ENCODE measurements at places on chromosomes 5 and 9.

- DNase-seq = no peak
Observed at GRCh38 chr5:103211576-103212561, 46.7 kb upstream of the MACIR start.

GRCh38 chr5:58231041-58231440 lies 228.8 kb downstream of the PLK2 start:
- DNase-seq = no peak

DNA sequence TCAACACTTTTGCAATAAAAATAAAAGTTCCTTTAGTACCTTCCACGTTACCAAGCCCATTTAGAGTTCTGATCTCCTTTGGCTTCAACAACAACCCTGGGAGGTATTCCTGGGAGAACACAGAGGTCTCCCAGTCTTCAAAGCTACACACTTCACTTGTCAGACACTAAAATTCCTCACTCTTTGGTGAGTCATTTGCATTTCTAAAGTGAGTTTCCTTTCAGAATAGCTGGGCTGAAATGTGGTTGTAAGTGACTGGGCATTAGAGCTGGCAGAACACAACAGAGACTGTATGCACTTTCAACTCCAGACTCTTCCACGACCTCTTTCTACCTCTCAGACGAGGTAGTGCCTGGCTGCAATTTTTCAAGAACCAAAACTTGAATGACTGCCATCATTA lies 11.5 kb upstream of the F2RL1 start:
- DNase-seq = no peak

DNA sequence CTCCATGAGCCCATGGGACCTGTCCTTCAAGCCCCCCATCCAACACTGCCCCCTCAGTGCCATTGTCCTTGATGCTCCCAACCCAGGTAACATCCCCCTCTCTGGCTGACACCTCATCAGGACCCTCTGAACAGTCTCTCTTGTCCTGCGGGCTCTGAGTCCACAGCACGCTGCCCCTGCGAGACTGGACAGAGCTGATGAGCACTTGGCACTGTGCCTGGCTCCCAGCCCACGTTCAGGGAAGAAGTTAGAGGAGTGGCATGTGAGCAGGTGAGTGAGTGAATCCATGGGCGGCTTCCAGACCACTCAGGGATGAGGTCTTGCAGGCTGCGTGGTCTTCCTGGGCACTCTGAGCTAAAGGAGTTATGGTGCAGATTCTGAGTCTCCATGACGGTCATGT lies 70.7 kb downstream of the PAX5 start:
- DNase-seq = no peak

DNA sequence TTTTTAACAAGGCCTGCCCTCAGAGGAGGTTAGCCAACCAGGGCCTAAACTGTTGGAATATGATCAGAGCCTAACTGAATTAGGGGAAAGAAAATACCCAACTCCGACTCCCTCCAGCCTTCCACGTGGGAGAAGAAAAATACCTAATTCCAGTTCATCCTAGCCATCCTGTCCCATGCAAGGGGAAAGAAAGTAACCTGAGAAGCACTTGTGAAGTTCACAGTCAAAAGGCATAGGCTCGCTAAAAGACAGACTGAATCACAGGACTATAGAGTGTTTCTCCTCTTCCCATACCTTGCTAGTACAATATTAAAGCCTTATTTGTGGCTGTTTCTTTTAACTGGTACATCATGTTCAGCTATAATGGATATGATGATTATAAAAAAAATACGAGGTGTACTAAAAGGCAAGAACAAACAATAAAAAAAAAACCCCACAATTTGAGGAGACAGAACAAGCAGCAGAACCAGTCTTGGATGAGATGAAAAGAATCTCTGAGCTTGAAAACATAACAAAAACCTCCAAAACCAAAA lies 18.0 kb upstream of the ATP10B start:
- no peak for DNase-seq

- no peak for DNase-seq
Observed at GRCh38 chr9:91820949-91821880, 128.8 kb downstream of the ROR2 start.

DNA sequence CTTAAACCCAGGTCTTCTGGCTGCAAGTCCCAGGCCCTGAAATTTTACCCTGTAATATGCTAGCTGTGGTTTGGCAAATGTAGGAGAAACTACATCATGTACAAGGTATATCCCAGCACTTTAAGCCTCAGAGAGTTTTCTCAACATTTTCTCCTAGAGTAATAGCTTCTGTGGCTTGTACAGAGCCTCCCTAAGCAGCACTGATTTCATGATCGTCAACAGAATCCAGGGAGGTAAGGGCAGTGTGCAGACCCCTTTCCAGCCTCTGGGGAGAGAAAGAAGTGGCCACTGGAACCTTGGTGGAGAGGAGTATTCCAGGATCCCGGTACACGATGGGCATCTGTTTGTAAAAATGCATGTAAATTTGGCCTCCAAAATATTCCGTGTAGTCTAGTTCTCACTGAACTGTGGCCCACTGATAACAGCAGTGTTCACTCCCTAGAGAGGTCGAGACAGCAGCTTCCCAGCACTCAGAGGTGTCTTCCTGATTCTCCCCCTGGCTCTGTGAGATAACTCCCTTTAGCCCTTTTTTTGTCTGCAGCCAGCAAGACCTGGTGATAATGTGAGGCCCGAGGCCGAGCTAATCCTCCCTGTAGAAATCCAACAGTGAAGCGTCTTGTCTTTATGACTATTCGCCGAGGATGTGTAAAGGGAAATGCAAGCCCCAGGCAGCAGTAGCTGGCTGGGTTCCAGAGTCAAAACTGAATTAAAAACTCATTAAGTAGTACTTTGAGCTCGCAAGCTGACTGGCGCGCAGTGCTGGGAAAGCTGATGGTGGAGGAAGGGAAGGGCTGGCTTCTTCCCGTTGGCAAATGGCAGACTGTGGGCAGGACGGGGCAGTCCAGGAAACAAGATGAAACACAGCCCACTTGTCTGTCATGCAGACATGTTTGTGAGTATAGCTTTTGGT lies 59.0 kb downstream of the MAP1B start:
- no peak for DNase-seq

DNA sequence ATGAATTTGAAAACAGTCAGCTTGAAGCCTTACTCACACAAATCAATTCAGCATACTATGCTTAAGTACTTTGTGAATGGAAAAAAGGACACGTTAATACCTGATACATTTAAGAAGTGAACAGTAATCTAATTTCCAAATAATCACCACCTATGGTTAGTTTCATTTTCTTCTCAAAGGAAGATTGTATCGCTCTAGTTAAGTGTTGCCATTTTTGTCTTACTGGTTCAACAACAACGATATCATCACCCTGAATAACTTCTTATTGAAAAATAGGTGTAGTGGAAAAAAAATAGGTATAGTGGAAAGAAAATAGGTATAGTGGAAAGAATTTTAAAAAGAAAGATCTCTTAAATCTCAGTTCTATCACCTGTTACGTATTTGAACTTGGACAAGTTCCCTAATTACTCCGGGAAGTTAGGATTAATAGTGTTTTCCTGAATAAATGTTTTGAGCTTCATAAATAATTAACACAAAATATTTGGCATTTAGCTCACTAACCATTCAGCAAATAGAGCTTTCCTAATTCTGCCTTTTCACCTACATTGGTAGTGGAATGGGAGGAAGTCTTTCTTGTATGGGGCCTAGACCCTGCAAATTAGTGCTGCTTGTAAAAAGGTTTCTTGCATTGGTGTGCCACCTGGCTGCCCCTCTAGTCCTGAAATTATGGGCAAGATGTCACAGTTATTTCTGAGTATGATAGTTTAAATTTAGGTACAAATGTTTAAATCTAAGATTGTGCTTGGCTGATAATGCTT lies 502.6 kb upstream of the NMUR2 start:
- no peak for DNase-seq

DNA sequence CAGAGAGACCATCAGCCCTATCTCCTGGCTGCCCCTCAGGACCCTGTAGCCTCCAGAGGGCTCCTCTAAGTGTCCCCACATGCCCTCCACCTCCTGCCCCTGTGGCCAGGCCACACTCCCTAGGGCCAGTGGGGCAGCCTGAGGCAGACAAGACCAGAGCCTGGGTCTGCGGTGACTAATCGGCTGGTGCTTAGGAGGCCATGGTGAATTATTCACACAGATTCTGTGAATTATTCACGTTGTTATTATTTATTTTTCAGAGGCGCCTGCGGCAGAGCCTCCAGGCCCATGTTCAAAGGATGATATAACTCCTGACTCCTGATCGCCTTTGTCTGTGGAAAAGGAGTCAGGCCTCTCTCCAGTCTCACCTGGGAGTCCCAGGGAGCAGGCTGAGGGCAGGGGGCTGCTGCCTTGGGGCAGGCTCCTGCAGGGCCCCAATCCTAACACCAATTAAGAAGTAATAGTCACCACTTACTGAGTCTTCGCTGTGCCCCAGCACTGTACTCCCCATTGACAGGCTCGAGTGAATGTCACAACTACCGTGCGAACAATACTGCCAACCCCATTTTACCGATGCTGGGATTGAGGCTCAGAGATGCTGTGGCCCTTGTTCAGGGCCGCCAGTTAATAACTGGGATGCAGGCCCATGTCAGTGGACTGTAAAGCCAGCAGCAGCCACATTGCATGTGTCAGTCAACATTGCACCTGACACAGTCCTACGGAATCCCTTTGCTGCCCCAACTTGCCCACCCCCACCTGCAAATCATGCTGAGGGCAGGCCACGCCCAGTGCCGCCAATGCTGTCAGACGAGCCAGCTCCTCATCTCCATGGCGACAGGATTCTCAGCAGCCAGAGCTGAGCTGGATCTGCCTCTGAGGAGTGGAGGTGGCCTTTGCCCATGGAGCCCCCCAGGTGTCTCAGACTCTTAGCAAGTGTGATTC lies 94.9 kb downstream of the PCDH1 start:
- DNase-seq = no peak

- no peak for DNase-seq
Observed at GRCh38 chr9:6757132-6757455, 679 bp upstream of the KDM4C start.

GRCh38 chr9:35675732-35676392 lies 2.1 kb downstream of the CA9 start:
- no peak for DNase-seq

DNA sequence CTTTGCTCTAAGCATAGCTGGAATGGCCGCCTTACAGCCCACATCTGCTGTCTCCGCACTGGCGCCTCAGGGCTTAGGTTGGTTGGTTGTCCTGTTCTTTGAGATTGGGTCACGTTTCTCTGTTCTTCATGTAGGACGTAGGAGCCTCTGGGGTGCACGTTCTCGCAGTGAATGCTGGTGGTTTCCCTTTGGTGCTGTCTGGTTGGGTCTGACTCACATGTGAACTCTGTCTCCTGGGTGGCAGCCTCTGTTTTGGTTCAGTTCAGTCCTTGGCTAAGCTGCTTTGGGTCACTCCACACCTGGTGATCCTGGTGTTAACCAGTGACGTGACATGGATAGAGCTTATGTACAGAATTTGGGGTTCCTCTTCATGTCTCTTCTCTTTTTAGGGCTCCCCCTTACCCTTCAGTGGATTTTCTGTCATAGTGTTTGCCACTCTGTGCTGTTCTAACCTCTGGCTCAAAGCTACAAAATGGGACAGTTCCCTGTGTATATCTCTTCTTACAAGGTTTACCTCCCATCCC lies 12.6 kb upstream of the LPCAT1 start:
- no peak for DNase-seq

DNA sequence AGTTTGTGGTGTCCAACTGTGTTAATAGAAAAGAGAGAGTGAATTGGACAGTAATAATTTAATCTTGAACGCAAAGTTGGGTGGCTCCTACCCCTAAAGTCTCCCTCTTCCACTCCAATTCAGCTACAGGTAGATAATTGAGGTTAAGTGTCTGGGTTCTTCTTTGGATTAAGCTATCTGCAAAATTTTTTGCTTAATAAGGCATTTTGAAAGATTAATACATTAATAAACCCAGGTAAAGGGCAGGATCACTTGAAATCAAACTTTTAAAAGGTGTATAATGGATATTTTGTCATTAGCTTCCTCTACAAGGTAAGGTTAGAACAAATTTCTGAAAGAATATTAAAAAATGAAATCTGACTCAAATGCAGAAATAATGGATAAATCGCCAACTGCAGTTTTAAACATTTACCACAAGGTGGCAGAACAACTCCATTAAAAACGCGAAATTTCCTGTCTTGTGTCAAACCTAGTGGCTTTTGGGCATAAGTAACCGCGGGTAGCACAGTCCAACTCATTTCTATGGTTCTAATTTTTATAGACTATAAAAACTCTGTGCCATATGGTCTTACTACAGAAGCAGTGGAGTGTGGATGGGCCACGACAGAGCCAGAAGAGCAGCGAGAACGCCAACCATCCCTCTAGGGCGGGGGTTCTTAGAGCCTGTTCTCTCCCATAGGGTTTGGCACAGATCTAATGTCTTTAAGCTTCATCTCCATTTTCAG lies 276.5 kb downstream of the ARHGEF28 start:
- no peak for DNase-seq

- peak; percentile 19 for DNase-seq
Observed at GRCh38 chr9:131349881-131350563, 43.9 kb upstream of the PRRC2B start.

DNA sequence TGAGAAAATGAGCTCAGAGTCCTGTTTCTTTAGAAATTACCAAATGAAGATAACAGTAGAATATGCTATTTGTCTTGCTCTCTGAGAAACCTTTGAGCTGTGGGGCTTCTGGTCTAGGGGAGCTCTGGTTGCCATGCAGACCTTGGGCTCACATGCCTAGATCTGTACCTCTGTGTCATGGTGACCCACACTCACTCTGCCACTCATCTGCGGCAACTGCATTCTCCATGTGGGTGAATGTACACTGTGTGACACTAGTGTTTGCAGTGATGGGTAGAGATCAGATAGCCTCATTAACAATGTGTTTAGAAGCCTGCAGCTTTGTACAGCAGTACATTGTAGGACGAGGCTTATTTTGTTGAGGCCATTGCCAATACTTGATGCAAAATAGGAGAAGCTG lies 521.2 kb downstream of the CHSY3 start:
- no peak for DNase-seq

DNA sequence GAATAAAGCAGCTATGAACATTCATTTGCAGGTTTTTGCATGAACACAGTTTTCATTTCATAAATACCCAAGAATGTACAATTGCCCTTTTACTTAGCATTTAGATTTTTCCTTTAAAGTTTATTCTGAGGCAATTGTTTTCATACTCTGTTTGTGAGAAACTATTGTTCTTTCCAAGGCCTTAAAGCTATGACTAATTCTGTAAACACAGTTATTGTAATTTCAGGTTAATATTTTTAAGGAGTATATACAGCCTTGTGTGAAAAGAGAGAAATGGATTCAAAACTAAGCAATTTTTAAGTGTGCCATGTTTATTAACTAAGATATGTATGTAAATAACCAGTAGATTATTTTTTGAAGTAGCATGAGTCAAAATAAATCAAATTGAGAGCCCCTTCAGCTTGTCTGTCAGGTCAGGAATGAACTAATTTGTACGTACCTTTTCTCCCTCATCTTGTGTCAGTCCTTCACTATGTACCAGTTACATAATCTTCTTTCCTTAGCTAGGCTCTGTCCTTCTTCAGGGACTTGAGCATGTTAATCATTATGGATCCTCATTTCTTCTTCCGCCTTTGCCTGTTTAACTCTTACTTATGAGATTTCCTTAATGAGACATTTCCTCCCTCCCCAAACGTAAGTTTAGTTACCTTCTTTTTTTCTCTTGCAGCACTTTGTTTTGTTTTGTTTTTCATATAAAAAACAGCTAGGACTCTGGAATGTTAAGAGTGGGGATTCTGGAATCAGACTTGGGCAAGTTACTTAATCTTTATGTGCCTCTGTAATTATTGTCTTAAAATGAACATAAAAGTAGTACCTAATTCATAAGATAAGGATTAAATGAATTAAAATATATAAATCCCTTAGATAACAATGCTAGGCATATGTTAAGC lies 63.6 kb downstream of the NIPBL start:
- DNase-seq = no peak

Data from HS-27A (cell line).